ENCODE measurements at places on chromosomes 2 and 18.
A peak's percentile ranks its signal among the peaks of the same experiment; 100 is the strongest.

DNA sequence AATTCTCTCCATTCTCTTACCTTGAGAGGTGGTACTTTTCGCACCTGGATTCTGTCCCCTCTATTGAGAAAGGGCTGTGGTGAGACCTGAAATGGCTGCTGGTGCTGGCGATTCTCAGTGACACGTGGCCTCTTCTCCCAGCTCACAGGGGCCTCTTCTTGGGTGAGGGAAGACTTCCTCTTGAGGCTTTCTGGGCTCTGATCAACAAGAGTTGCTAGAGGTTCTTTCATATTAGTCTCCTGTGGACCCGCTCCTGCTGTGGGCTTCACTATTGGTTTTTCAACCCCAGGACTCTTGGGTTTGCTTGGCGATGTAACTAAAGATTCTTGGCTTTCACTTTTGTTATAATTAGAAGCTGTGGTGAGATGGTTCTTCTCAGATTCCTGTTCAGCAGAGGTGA, 76.3 kb upstream of the DTNB start:
- no peak for DNase-seq

- no peak for DNase-seq
These were observed 25.5 kb upstream of the TUBB6 start for GRCh38 chr18:12282442-12283039.

- no peak for DNase-seq
These were observed 21.7 kb downstream of the LBH start for GRCh38 chr2:30252723-30253701.

DNA sequence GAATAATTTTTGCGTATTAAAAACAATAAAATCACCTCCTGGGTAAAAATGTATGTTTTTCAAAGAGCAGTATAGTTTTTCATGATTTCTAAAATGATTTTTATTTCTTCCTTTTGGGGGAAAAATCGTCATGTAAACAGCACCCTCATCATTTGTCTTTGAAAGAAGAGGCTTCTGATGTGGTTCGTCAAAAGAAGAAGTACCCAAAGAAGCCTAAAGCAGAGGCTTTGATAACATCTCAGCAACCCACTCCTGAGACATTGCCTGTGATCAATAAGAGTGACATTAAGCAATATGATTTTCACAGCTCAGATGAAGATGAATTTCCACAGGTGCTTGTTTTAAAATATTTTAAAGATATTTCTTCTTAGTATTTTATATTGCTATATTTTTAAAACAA, 110.2 kb upstream of the KIF5C start:
- DNase-seq: no peak

GRCh38 chr2:209458008-209458979, 34.4 kb downstream of the MAP2 start:
- no peak for DNase-seq

GRCh38 chr2:134377730-134378129, 123.9 kb downstream of the MGAT5 start:
- no peak for DNase-seq

GRCh38 chr2:11748018-11748860, 1.8 kb downstream of the LPIN1 start:
- no peak for DNase-seq

GRCh38 chr2:209681201-209681735, 90.4 kb upstream of the UNC80 start:
- DNase-seq: no peak

GRCh38 chr2:167715932-167716331, 531.5 kb downstream of the STK39 start:
- DNase-seq: no peak

- DNase-seq: no peak
These were observed 332.3 kb upstream of the FIGN start for GRCh38 chr2:164068063-164068462.

DNA sequence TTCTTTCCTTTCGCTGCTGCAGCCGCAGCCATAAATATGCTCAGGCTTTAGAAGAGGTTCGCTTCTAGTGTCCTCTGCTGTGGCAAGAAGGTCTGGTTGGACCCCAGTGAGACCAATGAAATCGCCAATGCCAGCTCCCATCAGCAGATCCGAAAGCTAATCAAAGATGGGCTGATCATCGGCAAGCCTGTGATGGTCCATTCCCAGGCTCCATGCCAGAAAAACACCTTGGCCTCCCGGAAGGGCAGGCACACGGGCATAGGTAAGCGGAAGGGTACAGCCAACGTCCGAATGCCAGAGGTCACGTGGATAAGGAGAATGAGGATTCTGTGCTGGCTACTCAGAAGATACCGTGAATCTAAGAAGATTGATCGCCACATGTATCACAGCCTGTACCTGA, 2.6 kb upstream of the CATIP start:
- no peak for DNase-seq

GRCh38 chr2:61649021-61649420, 110.9 kb upstream of the XPO1 start:
- no peak for DNase-seq

GRCh38 chr2:145032791-145033190, 512.9 kb upstream of the ZEB2 start:
- DNase-seq: no peak

DNA sequence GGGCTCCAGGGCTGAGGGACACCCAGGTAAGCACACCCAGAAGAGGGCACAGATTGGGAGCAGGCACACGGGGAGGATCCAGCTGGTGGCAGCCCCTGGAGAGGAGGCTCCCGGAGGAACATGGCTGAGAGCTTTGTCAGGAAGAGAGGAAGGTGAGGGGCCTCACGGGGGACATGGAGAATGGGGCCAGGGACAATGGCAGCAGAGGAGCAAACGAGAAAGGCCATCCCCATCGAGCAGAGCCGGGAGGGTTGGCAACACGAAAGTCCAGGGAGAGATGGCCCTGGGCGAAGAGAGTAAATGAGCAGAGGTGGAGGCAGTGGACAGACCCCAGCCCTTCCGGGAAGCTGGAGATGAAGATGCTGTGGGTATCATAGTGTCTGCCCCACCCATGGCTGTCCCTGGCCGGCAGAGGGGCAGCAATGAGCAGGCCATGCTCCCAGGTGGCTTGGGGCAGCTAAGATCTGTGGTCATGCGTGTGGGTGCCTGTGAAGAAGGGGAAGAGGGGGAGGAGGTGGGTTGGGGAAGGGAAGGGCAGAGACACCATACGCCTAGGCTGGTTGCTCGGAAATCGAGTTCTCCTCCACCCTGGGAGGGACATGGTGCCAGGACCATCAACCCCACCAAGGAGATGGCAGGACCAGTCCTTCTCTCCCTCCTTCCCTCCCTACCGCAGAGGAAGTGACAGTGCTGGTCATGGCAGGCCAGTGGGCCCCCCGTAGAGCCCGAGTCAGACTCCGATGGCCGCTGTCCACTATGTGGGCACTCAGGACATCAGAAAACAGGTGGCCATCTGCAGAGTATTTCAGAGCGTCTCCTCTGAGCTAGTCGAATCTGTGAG, 191.7 kb downstream of the NDUFA10 start:
- DNase-seq: no peak

DNA sequence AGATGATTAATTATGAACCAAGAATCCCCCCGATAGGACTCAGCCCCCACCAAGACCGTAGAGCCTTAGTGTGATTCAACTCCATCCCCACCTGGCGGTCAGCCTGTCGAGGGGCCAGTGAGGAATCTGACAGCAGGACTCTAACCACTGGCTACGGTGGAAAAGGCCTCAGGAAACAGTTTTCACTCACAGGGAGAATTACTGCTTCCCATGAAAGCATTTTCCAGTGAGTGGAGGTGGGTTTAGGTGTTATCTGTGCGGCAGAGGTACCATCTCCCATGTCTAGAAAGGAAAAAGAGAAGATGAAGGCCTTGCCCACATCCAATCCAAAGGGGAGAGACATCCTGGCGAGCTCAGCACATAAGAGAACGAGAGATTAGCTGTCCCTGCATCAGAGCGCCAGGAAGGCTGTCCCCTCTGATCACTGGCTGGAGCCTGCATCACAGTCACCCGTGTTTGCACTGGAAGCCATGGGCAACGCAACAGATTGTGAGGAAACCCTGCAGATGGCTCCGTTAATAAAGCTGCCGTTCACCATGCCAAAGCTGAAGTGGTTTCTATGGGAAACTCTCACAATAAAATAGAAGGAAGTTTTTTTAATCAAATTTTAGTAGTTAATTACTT, 22.3 kb downstream of the COX7A2L start:
- DNase-seq: no peak

- no peak for DNase-seq
These were observed 18.4 kb downstream of the SCN9A start for GRCh38 chr2:166357068-166357949.

GRCh38 chr2:218249691-218250090, 11.1 kb upstream of the GPBAR1 start:
- no peak for DNase-seq

DNA sequence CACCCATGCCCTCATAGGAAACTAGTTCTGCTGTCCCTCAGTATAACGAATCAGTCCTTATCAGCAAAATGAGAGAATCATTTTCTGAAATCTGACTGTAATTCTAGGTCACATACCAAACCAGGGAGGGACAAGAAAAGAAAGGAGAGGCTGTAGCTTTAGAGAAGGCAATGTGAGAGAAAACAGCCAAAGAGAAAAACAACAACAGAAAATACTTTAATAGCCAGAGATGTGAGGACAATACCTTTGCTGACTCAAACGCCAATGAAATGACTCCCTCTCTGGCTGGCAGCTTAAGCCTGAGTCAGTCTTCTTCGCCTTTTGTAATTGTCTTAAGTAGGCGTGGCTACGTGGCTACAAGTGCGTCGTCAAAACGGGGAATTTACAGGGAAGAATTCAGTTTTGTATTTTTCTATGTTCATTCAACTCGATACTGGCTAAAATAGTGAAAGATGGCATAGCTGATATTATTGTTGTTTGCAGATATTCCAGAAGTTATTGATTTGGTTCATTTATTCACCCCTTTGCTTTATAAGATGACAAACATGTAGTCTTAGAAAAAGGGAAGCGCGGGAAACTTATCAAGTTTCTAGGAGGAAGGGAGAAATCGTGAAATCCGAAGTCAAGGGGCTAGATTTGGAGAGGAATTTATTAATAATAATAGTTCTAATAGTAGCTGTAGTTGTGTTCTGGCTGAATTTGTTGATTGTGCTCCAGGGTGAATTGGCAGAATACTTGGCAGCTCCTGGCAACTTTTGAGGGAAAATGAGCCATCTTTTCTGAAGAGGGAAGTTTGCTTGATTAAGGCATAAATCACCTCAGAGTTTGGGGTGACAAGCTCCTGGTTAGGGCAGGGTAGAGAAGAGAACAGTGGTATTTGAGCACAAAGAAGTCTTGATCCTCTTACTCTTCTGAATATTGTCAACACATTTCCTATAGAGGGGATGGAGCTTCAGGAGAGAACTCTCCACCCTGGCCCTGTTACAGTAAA, at the start of gene IL1A:
Gene IL1A (minus strand): TSS at position 295 of the 991 bp plus-strand sequence. CDS start 723 bp downstream, outside the sequence.
- DNase-seq: peak; percentile 25

DNA sequence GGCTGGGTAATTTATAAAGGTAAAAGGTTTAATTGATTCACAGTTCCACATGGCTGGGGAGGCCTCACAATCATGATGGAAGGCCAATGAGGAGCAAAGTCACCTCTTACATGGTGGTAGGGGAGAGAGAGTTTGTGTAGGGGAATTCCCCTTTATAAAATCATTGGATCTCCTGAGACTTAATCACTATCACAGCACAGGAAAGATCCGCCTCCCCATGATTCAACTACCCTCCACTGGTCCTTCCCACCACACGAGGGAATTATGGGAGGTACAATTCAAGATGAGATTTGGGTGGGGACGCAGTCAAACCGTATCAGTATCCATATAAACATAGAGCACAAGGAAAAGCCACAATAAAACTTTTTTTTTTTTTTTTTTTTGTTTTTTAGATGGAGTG, 172.6 kb upstream of the PIEZO2 start:
- no peak for DNase-seq

DNA sequence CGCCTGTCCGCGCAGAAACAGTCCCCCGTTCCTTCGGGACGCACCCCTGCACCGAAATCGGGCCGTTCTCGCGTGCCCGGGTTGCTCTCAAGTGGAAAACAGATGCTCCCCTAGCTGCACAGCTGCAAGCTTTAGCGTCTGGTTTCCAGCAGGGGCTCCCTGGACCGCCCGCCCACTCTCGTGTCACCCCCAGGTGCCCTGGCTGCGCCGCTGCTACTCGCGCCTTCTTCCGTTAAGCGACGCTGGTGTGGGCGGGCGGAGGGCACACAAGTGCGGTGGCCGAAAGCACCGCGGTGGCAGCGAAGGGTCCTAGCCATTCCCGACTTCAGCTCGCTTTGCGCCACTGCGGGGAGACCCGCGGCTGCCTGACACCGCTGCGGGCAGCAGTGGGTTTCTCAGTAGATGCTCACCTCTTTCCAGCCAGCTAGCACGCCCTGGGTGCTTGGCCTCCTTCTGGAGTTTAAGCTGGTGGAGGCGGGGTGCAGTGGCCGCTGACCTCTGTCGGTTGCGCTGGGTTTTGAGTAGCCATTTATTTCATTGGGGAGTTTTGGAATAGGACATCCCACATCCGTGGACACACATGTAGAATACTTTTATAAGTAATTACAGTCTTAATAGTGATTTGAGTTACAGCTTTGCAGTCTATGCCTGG, 806 bp downstream of the ZNF407 start:
- DNase-seq: peak; percentile 64

DNA sequence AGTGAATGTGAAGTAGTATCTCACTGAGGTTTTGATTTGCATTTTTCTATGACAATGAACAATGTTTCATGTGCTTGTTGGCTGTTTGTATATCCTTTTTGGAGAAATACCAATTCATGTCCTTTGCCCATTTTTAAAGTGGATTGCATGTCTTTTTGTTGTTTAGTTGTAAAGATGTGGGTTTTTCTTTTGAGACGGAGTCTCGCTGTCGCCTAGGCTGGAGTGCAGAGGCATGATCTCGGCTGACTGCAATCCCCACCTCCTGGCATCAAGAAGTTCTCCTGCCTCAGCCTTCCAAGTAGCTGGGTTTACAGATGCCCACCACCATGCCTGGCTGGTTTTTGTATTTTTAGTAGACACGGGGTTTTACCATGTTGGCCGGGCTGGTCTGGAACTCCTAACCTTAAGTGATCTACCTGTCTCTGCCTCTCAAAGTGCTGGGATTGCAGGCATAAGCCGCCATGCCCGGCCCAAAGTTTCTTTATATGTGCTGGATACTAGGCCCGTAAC, 236.7 kb downstream of the MYCN start:
- DNase-seq: no peak

DNA sequence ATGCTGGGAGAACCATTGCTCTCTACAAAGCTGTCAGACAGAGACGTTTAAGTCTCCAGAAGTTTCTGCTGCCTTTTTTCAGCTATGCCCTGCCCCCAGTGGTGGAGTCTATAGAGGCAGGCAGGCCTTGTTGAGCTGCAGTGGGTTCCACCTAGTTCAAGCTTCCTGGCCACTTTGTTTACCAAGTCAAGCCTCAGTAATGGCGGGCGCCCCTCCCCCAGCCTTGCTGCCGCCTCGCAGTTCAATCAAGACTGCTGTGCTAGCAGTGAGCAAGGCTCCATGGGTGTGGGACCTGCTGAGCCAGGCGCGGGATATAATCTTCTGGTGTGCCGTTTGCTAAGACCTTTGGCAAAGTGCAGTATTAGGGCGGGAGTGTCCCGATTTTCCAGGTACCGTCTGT, 52.7 kb upstream of the SCYGR2 start:
- no peak for DNase-seq
